ENCODE measurements at places on chromosomes 2 and 18. TPM values are rescaled to one million over a fixed set of nuclear protein-coding genes. Genes with fewer than 3 reads are reported as not detected.

DNA sequence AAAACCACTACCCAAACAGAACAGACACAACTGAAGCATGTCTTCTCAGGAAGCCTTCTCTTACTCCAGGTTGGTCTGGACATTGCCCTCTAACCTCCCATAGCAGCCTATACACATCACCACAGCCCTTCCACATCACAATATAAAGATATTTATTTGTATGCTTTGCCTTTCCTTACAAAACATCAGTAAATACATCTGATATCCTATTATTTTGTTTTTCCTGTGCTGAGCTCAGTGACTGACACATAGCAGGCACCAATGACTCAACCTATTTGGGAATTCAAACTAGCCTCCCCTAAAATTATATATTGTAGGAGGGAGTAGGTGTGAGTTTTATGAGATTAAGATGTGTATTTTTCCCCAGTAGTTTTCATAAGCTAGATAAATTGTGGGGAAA, 28.8 kb downstream of the SLC40A1 start:
- DNase-seq: no peak

GRCh38 chr18:316393-316792, 48.5 kb upstream of the THOC1 start:
- no peak for DNase-seq

DNA sequence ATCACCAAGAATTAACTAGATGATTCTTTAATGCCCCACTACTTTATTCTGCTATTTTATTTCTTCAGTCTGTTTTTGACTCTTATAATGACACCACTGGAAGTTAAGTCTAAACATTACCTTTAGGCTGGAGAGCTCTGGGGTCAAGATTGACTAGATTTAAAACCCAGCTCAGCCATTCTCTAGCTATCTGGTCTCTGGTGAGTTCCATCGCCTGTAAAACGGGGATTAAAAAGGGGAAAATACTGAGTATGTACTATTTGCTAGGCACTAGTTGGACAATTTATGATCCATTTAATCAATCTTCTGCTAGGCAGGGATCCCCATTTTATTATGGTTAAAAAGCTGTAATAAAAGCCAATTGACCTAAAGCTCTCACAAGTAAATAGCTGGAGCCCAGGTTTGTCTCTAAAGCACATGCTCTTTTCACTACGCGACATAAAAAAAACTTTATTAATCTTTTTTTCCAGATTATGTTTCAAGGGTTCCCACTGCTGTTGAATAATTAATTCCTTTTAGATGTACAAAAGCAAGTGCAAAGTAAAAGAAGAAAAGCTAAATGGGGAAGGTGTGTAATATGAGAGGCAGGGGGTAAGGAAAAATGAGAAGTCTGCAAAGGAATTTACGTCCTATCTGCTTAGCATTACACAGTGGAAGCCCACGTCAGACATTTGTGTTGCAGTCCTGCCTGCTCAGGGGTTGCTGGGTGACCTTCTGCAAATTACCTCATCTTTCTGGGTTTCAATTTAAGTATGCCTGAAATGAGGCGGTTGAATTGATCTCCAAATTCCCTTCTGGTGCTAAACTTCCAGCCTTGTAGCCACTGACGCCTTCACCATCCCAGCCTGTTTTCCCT, 918 bp upstream of the NABP1 start:
- peak; percentile 78 for DNase-seq

Gene ARHGAP25
- total RNA-seq: 59.3 TPM

Gene KRTCAP3
- total RNA-seq: 4.2 TPM

- no peak for DNase-seq
These were observed 70.1 kb upstream of the PNPT1 start for GRCh38 chr2:55763721-55764120.

Gene THSD7B
- not detected for total RNA-seq

- no peak for DNase-seq
These were observed 336.3 kb downstream of the DYSF start for GRCh38 chr2:71789556-71790204.

- DNase-seq: no peak
These were observed 246.8 kb downstream of the TMEM182 start for GRCh38 chr2:103008586-103008985.

DNA sequence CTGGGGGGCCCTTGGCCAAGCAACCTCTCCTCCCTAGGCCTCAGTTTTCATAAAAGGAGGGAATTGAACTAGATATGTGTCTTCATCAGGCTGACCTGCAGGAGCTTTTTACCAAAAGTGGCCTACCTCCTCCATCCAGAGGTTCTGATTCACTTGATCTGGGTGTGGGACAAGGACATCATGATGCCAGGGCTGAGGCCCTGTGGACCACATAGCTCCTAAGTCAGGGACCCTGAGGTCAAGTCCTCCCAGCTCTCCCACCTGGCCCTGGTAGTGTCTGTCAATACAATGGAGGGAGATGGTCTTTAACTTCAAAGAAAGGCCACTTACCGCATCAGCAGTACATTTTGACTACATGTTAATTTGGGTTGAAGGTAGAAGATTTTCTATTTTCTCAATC, 10.4 kb downstream of the IL1RN start:
- no peak for DNase-seq
